Stimulated activated CD4-positive, alpha-beta T cell treated with anti-CD3 and anti-CD28 coated beads, Interleukin-15, amount 100 ng/mL, for 1 hour (primary cell): ENCODE measurements at places on chromosomes 3 and 15.

GRCh38 chr3:3577823-3578222, 221.4 kb upstream of the LRRN1 start:
- no peak for DNase-seq

DNA sequence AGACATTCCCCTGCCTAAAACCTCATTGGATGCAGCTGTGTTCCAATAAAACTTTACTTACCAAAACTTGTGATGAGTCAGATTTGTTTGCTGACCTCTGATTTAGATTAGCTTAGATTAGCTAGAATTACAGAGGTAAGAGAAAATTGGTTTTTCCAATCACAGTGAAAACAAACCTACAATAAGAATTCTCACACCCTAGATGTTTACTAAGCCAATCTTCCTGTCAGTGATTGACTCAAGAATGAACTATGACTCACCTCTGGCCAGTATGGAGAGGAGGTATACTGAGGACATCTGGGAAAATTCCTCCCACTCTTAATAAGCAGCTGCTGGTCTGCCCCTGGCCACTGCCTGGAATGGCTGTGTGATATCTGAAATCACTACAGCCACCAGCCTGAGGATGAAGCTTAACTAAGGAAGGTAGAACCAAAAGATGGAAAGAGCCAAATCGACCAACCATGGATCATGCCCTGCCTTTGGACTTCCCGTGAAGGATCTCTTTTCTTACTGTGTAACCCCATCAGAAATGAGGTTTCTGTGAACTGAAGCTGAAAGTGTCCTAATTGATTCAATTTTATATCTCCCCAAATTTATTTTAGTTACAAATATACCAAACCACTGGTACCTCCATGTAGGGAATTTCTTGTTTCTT, 19.0 kb upstream of the GHSR start:
- no peak for DNase-seq

- no peak for DNase-seq
Observed at GRCh38 chr3:69252631-69253030, 130.2 kb upstream of the LMOD3 start.

DNA sequence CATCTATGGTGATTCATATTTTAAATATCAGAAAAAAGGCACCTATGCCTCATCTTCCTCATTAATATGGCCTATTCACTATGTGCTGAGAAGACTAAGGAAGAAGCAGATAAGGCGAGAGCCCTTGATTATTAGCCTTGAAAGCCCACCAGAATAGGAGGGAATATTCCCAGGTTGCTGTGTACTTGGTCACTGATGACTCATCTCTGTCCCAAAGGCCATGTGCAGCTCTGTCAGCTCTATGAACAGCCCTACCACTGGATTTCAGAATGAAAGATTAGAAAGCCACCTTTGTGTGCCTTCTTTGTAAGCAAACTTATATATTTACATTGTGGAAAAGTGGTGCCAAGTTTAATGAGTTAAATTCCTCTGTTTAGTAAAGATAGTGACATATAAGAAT, 211.5 kb downstream of the NFKBIZ start:
- DNase-seq, result no peak
